ENCODE measurements at places on chromosomes 6 and 20. TPM values are rescaled to one million over a fixed set of nuclear protein-coding genes. Genes with fewer than 3 reads are reported as not detected.

DNA sequence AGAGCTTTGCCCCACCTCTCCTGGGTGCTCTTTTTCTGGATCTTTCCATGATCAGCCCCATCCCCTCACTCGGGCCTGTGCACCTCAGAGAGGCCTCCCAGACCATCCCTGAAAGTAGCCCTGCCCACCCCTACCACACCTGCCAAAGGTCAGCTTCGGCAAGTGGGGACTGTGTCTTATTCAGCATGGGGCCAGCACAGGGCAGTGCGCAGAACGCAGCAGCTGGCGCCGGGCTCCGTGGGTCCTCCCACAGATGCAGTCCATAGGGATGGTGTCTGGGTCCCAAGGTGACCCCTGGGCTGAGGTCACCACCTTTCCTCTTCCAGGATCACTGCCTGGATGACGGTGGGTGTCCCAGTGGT, 79.4 kb downstream of the CEBPB start:
- no peak for DNase-seq

The TREM2 gene
- total RNA-seq = not detected

- DNase-seq = no peak
Observed at GRCh38 chr6:161319231-161319630, 45.4 kb upstream of the AGPAT4 start.

The MAP7 gene
- 0.21 TPM for total RNA-seq

GRCh38 chr6:148382861-148383260, 40.2 kb downstream of the SASH1 start:
- DNase-seq = no peak

GRCh38 chr6:16082361-16082760, 46.5 kb upstream of the MYLIP start:
- DNase-seq = no peak

DNA sequence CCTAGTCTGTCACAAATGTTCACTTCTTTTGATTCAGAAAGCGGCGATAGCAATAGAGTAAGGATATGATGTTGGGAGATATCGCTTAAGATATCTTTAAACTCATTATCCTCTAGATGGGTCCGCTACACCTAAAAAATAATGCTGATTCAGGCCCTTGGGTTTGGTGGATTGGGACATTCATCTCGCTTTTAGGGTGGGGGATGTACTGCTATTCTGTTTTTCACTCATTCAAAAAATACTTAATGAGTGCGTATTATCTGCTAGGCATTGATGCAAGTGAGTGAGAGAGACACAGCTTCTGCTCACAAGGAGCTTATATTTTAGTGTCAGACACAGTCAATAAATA, 118.3 kb upstream of the SUPT3H start:
- no peak for DNase-seq

GRCh38 chr20:34512266-34512954, 3.8 kb upstream of the DYNLRB1 start:
- DNase-seq = no peak

GRCh38 chr6:33816911-33817310, 13.1 kb upstream of the MLN start:
- DNase-seq = no peak

The TTBK1 gene
- total RNA-seq = not detected

DNA sequence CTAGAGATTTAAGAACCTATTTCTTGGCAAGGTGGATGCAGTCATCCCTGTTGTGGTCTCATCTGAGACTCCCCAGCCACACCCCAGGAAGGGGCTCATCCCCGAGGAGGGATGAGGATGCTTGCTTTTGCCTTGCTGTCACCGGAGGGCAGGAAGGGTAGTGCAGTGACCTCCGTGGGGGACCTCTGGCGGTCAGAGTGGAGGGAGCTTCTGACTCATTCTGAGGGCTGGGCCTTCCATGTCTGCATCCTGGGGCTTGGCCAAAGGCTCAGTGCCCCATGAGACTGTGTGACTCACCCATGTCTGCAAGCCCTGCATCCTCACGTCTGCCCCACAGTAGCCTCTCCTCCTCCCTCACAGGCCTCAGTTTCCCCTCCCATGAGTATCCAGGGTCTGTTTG, 38.7 kb downstream of the UQCC2 start:
- no peak for DNase-seq

The FBXO9 gene
- 49.1 TPM for total RNA-seq

DNA sequence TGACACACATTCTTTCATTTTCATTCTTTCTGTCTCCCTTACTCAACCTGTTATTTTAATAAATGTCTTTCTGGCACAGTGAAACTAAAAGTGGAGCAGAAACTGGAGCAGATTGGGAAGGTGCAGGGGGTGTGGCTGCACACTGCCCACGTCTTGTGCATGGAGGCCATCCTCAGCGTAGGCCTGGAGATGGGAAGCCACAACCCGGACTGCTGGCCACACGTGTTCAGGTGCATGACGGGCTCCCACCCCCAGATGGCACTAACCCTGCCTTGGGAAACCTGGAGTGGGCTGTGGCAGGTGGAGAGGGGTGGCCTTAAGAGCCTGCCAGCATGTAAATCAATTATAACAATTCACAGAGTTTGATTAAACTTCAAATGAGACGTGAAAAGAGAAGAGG, 71.4 kb upstream of the PBOV1 start:
- no peak for DNase-seq

The MLN gene
- total RNA-seq = not detected

The LHFPL5 gene
- not detected for total RNA-seq

- no peak for DNase-seq
Observed at GRCh38 chr6:54238396-54238795, 69.8 kb upstream of the TINAG start.

The KCNB1 gene
- total RNA-seq = not detected

DNA sequence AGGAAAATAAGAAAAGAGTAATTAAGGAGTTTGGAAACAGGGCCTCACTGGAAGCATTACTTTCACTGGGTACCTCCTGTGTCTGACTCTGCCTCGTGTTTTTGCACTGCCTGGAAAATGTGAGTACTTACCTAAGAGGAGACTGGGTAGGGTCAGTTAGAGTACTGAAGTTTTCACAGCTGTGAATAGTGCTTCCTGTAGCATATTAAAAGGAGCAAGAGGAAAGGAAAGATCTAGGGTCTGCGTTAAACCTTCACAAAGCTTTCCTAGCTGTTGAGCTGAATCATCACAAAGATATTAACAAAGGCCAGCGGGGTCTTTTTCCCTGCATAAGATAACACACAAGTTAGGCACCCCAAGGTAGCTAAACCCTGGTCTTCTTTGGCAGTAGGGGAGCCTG, 82.3 kb downstream of the MLIP start:
- DNase-seq = no peak

GRCh38 chr20:8132484-8133309, 631 bp downstream of the PLCB1 start:
- no peak for DNase-seq

The BANF2 gene
- total RNA-seq = not detected

The FRMD1 gene
- total RNA-seq = not detected

The EMILIN3 gene
- total RNA-seq = not detected

DNA sequence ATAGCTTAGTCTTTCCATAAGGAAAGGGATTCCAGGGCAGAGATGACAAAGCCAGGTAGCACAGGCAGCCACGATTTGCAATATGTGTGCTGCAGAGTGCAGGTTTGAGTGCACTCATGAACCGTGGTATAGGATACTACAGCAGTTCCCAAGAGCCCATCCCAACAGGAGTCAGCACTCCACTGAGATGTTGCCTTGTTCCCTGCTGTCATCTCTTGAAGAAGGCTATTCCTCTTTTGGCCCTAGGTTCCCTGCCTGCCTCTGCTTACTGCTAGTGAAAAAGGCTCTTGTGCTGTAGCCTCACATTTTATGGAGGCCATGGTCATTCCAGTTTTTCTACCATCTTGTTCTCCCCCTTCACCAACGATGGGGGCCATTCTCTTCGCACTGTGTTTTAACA, 40.2 kb downstream of the RALY start:
- no peak for DNase-seq

GRCh38 chr20:23285536-23285935, 65.1 kb upstream of the NXT1 start:
- DNase-seq = no peak

- no peak for DNase-seq
Observed at GRCh38 chr6:37558646-37559045, 59.0 kb upstream of the CCDC167 start.

The ERVFRD-1 gene
- total RNA-seq = not detected

- no peak for DNase-seq
Observed at GRCh38 chr20:17782768-17783167, 83.0 kb downstream of the BANF2 start.

DNA sequence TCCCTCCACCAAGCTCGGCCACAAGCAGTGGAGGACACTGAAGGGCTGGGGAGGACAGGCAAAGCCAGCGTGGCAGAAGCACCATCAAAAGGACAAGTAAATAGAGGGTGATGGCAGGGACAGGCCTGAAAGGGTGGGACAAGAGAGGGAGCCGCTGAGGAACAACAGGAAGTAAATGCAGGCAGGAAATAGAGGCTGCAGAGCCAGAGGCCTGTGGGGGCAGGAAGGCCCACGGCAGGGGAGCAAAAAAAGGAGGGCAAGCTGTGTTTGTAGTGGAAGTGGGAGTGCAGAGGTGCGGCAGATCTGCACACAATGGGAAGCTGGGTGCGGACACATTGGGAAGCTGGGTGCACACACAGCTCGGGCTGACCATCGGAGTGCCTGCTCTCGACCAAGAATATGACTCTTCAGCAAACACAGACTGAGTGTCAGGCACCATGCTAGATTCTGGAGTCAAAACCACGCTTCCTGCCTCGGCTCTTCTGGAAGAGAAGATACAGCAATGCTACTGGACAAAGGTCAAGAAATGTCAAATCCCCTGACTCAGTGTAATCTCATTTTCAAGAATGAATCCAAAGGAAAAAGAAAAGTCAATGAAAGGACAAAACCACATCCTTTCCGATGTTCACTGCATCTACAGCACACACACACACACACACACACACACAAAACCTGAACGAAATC, 40.4 kb upstream of the RAB22A start:
- no peak for DNase-seq

DNA sequence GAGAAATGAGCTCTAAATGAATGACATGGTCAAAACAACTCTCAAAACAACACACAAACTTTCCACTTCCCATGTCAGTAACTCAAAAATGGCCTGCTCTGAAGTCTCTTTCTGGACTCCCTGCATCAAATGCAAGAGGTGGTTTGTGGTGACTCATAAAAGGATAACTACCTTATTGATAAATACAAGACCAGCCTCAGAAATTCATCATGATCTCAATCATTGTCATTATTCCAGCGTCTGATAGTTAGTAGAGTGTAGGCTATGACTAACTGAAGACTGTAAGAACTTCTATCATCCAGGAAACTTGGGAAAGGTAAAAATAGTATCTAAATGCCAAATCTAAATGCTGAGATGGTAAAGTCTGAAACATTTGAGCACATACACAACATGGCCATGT, 369.4 kb downstream of the BMP2 start:
- DNase-seq = no peak

Measured in GM12878 (cell line).